HS-5 (cell line): ENCODE measurements at places on chromosomes 1 and 21.

DNA sequence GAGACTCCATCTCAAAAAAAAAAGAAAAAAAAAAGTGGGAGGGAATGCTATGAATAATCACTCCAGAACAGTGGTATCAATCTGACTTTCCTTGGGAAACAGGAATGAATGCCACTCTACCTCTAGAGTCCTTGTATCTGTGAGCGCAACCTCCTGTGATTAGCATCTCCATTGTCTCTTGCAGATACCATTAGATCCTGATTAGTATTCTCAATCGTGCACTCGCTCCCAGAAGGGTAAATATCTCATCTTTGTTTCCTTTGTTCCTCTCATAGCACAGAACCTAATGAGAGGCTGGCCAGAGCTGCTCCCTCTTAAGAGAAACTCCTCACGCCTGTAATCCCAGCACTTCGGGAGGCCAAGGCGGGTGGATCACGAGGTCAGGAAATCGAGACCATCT, 184.4 kb upstream of the KCNK2 start:
- DNase-seq = no peak

DNA sequence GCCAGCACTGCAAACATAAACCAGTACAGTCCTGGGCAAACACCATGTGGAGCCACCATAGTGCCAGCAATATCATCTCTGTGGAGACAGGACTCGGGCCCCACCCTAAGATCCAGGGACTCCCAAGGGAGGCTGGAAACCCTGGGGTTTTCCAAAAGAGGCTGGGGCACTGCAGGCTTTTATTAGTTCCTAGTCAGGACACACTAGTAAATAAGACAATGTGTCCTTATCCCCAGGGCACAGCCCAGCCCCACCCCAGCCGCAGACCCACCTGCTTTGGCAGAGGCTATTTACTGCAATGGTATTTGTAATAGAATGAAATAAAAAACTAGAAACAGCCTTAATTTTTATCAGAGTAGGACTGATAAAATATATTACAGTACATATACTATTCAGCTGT, 486 bp upstream of the GJB3 start:
- DNase-seq = no peak

- no peak for DNase-seq
Observed at GRCh38 chr1:30537279-30537678, 186.1 kb downstream of the MATN1 start.

GRCh38 chr1:210125143-210125542, 107.5 kb upstream of the SERTAD4 start:
- DNase-seq = peak; percentile 14

DNA sequence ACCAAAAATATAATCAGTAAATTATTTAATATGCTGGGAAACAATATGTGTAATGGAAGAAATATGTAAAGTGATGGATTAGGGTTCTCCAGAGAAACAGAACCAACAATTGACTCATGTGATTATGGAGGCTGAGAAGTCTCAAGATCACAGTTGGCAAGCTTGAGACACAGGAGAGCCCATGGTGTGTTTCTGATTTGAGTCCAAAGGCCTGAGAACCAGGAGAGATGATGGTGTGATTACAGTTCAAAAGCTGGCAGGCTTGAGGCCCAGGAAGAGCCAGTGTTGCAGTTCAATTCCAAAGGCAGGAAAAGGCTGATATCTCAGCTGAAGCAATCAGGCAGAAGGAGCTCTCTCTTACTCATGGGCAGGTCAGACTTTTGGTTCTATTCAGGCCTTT, 138.8 kb upstream of the NBPF11 start:
- no peak for DNase-seq
